GM12891 (cell line): ENCODE measurements at places on chromosomes 5 and 9.
A peak's percentile ranks its signal among the peaks of the same experiment; 100 is the strongest.

DNA sequence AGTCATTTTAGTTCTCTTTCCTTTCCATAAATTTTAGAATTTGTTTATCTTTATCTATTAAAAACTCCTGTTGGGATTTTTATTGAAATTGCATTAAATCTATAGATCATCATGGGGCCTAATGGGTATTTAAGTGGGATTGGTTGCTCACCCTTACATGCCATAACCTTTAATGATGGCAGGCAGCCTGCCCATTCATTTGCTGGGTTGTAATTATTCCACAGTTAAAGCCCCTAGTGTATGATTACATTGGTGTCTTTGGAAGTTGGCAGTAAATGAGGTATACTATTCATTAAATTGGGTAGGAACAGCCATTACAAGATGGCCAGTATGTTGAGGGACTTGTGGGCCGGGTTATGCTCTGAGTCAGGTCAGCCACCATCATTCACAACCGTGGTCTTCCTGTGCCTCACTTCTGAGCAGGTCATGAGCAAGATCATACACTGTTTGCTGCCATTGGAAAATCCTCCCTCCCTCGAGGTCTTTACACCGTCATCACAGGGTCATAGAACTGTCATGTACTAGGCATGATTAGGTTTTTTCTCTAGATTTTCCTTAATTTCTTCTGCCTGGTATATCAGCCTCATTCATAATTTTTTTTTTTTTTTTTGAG, 59.5 kb downstream of the CYSTM1 start:
- no peak for DNase-seq

- no peak for DNase-seq
Measured at GRCh38 chr5:152883066-152883775, 478.1 kb upstream of the NMUR2 start.

DNA sequence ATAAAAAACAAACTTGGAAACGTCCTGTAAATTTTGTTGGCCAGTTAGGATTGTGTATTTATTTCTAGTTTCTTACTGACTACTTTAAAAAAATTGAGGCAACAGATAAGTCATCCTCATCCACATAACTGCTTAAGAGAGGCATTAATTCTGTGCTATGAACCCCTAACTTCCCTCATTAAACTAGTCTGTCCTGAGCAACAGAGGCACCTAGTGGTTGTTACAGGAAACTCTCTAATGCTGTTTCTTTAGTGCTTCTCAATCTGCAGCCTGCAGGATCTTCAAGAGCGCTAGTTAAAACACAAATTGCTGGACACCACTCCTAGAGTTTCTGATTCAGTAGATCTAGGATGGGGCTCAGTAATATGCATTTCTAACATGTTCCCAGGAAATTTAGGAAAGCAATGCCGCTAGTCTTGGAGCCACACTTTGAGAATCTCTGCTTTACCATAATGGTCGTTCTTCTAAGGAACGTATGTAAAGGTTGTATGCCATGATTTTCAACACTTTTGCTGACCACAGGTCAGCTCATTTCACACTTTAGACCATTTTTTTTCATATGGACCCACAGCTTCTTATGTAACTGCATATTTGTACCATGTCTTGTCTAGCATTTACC, 410.1 kb upstream of the SMARCA2 start:
- DNase-seq, result peak; percentile 5

DNA sequence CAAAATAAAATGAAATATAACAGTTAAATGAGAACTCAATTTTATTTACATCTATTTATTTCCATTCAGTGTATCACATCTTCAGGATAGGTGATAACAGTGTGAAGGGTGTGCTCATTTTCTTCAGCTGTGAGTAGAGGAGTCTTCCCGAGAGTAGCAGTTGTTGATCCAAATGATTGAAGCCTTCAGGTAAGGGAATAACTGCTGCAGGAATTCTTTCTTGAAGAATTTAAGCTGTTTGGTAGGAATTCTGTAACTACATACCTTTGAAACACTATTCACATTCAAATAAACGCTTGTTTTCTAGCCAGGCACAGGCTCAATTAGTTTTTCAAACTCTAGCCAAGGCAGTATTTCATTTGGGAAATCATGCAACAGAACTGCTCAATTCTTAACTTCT, 15.3 kb downstream of the SRP19 start:
- no peak for DNase-seq

DNA sequence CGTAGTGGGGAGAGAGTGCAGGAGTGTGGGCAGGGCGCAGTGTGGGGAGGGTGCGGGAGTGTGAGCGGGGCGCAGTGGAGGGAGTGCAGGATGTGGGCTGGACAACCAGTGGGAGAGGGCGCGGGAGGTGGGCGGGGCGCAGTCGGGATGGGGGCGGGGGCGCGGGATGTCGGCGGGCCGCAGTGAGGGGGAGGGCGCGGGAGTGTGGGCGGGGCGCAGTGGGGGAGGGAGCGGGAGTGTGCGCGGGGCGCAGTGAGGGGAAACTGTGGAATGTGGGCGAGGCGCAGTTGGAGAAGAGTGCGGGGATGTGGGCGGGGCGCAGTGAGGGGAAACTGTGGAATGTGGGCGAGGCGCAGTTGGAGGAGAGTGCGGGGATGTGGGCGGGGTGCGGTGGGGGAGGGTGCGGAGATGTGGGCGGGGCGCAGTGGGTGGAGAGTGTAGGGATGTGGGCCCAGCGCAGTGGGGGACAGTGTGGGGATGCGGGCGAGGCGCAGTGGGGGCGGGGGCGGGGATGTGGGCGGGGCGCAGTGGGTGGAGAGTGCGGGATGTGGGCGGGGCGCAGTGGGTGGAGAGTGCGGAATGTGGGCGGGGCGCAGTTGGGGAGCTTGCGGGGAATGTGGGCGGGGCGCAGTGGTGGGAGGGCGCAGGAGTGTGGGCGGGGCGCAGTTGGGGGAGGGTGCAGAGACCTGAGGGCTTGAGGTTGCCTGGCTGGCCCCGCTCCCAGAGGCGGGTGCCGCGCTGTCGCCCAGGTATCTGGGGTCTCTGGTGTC, at the start of gene NXNL2:
NXNL2 (plus strand) TSS at position 723 of the 770 bp plus-strand sequence. CDS start 257 bp downstream, outside the sequence.
- no peak for DNase-seq

DNA sequence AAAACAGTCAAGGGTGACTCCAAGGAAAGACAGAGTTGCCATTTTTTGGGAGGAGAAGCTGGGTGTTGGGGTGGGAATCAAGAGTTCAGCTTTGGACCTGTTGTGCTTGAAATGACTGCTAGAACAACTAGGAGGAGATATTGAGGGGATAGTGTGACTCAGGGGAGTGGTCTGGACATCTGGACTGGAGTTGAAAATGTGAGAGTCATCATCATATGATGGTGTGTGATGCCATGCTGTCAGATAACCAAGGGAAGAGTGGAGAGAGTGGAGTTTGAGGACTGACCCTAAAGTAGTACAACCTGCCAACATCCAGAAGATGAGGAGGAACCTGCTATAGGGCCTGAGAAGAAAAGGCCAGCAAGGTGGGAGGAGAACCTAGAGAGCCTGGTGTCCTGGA, 199.7 kb downstream of the ARHGEF28 start:
- DNase-seq, result no peak

GRCh38 chr9:131303381-131304321, 14.1 kb downstream of the PLPP7 start:
- no peak for DNase-seq

DNA sequence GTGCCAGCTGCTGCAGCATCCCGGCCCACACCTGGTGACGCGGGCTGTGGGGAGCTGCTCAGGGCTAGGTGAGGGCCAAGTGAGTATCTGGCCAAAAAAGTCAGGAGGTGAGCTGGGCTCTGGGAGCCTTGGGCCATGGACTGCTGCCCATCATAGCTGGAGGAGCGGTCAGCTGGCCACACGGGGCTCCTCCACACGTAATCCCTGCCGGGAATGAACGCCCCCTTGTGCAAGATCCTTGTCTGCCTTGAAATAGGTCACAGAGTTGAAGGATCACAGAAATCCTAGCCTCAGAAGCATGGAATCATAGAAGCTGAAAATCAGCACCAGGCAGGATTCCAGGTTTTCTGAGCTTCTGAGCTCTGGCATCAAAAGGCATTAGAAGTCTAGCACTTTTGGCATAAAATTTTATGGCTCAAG, 16.8 kb upstream of the COL27A1 start:
- no peak for DNase-seq

DNA sequence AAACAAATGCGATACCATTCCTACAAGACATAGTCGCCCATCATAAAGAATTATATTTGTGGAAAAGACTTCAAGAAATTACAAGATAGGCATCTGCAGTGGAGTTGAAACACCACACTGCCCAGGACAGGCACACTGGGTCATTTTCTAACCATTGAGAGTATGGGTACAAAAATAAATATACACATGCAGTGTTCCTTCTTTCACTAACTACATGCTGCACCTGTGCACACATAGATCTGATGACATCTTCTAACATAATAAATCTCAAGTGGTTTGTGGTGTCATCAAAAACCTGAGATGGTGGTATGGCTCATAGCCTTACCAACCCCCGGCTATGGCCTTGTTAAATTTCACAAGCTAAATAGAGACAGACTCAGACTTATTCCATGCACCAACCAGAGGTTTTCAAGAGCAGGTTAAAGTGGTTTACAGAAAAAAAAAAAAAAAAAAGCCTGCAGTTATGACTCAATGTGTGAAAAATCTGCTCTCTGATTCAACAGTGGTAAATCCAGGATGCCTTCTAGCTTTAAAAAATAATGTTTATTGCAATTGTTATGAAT, 12.4 kb upstream of the NFIB start:
- no peak for DNase-seq

DNA sequence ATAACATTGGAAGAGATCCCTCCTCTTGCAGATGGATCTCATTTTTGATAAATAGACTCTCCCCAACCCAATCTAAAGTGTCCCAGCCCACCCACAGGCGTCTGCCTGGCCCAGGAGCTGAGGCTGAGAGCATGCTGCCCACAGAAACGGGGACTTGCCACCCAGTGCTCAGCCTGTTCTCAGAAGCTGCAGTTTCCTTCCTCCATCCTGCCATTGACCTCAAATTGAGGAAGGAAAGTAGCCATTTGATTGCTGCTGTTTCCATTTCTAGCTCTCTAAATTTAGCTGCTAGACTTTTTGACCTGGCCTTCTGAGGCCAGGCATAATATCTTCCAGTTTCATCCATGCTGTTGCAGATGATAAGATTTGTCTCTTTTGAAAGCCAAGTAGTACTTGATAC, 31.1 kb upstream of the FRMD3 start:
- DNase-seq, result no peak

DNA sequence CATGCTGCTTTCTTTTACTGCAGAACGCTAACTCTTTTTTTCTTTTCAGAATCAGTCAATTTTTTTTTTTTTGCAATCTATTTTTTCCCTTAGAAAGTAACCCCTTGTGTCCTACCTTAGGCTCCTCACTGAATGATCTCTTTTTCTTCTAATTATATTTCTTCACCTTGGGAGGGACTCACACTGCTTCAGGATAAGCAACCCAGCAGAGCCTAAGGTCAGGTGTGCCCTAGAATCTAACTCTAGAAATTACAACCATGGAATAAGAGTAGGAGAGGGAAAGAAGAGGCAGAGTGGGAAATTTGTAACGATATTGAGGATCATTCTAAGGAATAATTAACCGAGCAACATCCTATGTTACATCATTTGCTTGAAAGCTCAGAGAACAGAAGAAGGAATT, 564.0 kb upstream of the MEF2C start:
- DNase-seq, result no peak

DNA sequence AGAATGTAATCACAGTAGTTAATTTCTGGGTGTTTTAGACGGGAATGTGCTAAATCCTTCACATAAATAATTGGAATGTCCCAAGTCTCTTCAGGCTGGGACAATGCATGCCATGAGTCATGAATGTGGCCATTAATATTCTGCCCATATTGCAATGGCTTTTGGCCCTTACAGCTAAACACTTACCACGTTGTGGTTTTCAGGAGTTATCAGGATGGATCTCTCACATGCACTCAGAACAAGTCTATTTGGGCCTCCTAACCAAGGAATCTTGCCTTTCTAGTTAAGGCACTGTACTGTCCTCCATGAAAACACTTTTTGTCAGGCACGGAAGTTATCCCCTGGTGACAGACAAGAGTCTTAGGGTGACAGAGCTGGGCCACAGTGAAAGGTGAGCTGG, 32.7 kb downstream of the PKD2L2 start:
- no peak for DNase-seq

GRCh38 chr9:18824095-18824666, 208.8 kb downstream of the SAXO1 start:
- no peak for DNase-seq

DNA sequence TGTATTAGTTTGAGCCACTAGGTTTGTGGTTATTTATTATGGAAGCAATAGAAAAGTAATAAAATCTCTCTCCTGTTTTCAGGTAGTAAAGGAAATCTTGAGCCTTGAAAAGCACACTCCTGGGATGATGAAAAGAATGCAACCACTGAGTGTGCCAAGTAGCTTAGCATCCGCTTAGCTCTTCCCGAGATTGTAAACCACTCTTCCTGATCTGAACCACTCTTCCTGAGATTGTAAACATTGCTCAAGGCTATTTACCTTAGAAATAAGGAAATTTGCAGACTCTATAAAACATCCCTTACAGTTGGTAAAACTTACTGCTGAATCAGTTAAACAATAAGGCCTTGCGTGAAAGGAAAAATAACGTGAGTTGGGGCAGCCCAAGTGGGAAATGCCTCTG, 17.4 kb upstream of the IL33 start:
- DNase-seq, result no peak

GRCh38 chr5:137937994-137938750, 48.9 kb downstream of the PKD2L2 start:
- no peak for DNase-seq

GRCh38 chr9:97398999-97399758, 12.7 kb upstream of the TDRD7 start:
- peak; percentile 66 for DNase-seq

DNA sequence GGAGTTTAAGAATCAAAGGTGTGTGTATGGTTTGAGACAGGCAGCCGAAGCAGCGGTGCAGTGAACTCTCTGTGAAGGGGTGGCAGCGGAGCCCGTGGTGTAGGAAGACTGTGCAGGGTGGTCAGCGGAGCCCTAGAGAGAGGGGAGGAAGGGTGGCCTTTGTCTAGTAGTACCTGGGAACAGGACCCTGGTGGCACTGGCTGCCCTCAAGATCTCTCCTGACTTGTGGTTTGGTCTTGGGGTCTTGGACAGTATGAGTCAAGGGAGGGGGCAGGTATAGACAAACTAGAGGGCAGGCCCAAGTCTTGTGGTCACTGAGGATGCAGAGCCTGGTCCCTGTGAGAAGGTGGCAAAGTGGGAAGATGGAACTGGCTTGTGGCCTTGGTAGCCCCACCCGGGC, 7.1 kb upstream of the NKX2-5 start:
- no peak for DNase-seq

DNA sequence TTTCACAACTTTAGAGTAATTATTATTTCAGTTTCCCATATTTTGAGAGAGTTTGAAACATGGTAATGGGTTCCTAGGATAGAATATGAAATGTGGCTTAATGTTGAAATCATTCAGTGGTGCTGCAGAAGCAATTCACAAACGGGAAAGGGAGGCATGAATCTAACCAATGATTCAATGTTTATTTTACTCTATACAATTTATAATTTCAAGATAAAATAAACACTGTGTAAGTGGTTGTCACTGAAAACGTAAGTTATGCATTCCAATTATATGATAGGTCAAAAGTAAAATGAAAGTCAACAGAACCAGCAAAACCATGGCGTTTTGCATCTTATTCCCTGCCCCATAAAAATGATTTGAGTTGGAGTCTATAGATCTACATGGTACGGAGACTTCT, 1207.1 kb upstream of the CDH18 start:
- no peak for DNase-seq
